ENCODE measurements at places on chromosomes 2 and 18.
A peak's percentile ranks its signal among the peaks of the same experiment; 100 is the strongest.

GRCh38 chr2:86211796-86212188 is 12.5 kb downstream of the MRPL35 start:
- DNase-seq = no peak

DNA sequence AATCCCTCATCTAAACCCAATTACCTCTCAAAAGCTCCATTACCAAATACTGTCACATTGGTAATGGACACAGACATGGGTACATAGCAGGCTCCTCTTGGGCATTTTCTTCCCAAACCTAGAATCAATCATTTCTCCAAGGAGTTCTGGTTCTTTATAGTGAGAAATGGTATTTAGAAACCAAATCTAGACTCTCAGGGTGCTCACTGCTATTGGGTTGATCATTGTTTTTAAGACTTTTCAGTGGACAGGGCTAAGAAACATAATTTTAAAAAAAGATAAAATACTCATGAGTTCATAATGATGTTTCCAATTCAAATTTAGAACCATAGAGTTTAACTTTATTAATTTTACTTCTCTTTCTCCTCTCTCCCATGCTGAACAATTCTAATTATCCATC is 9.4 kb upstream of the GLI2 start:
- no peak for DNase-seq

DNA sequence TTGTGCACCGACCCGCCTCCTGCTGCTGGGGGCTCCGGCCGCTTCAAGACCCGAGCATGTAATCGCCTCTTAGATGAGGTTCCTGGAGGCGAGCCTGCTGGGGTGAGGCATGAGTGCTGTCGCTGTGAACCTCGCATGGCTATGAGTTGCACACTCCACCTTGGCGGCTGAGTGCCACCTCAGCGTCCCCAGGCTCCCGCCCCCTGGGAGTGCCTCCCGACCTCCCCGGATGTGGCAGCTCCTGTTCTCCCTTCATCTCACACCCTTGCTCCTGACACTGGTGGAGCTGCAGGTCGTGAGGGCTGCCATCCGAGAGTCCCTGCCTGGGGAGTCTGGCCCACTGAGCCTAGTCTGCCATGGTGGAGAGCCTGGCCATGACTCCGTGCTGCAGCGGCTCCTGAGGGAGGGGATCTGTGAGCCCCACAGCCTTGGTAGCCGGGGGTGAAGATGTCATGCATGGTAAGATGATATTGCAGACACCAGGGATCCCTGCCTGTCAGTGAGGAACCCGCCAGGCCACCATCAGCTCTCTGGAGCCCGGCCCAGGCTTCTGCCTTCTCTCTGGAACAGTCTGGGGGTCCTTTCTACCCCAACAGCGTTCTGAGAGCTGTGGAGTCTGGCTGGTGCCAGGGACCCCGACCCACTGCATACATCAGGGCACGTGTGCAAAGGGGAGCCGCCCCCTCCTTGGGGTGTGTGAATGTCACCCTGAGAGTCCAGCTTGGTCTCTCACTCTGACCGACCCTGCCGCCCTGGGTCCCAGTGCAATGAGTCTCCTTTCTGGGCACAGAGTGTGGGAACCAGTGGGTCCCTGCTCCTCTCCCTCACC is 61.6 kb upstream of the HS6ST1 start:
- no peak for DNase-seq

GRCh38 chr2:180115675-180116074 is 108.6 kb upstream of the CWC22 start:
- no peak for DNase-seq

GRCh38 chr2:19560785-19561184 is 202.4 kb upstream of the OSR1 start:
- no peak for DNase-seq

DNA sequence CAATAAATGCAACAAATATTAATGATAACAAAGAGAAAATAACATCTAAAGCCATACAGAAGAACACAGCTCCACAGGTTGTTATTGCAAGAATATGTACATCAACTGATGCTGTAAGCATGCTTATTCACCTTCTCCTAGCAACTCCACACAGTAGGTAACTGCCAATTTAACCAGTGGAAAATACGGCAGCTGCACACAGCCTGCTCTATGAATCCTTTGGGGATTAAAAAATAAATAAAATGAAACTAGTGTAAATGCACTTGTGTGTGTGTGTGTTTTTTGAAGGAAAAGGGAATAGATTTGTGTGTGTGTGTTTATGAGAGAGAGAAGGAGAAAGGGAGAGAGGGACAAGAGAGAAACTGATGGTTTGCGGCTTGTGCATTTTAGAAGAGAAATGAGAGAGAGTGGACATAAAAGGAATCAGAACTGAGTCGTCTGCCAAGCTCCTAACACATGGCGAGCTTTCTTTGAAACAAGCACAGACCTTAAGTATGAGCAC is 96.2 kb upstream of the PDE1A start:
- no peak for DNase-seq

DNA sequence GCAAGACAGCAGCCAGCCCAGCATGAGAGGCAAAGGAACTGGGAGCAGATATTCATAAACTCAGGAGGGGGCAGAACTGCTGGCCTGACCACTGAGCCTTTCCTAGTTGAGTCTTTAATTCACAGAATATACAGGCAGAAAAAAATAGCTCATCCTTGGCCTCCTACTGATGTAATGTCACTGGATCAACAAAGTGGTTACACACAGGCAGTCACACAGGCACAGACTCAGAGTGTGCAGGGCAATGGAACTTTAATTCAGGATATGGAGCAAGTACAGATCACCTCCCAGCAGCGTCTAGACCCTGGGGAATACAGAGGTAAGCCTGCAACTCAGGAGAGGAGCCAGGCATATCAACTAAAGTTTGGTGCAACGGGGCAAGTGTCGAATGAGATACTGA is 75.4 kb downstream of the TNP1 start:
- DNase-seq = no peak

DNA sequence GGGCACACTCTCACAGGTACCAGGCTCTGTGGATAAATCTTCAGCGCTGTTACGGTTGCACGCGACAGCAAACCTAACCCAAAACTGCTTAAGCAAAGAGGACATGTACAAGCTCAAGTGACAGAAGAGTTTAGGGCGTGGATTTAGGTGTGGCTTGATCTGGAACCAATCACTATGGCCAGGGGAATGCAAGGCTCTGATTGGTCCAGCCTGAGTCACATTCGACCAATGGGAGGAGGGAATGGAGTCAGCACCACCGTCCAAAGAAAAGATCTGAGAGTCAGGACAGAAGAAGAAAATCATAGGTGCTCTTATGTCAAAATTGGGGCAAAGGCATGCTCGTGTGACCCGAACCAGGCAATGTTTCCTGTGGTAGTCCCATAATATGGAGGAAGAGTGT is 139.0 kb downstream of the TRIM43 start:
- no peak for DNase-seq

GRCh38 chr2:216849987-216850386 is 9.9 kb downstream of the TNP1 start:
- DNase-seq = peak; percentile 9

- no peak for DNase-seq
These were observed 65.4 kb downstream of the TRPM8 start for GRCh38 chr2:233982421-233983121.

GRCh38 chr2:210189452-210190138 is 18.4 kb upstream of the KANSL1L start:
- DNase-seq = no peak

- DNase-seq = no peak
These were observed 89.8 kb downstream of the ARHGAP28 start for GRCh38 chr18:6819332-6819731.

GRCh38 chr2:74593826-74594772 is 39.6 kb downstream of the DOK1 start:
- no peak for DNase-seq

- no peak for DNase-seq
These were observed 5.7 kb upstream of the DSC3 start for GRCh38 chr18:31048216-31048615.

- DNase-seq = no peak
These were observed 22.5 kb upstream of the UBE2F start for GRCh38 chr2:237944302-237944701.

DNA sequence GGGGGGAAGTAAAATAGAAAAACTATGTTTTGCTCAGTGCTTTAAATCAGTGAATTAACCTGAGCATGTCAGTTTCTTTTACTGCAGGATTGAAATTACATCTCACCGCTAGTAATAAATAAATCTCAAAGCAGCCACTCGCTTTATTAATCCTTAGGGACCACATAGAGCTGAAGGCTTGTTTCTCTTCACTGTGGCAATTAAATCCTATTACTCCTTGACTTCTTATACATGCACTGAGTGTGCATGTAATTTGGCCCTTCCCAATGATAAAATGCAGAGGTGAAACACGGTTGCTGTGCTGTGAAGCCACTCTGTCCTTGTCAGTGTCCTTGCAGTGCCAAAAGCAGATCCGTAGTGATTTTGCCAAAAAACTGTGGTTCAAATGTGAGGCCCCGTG is 77.1 kb upstream of the RBM44 start:
- DNase-seq = no peak

DNA sequence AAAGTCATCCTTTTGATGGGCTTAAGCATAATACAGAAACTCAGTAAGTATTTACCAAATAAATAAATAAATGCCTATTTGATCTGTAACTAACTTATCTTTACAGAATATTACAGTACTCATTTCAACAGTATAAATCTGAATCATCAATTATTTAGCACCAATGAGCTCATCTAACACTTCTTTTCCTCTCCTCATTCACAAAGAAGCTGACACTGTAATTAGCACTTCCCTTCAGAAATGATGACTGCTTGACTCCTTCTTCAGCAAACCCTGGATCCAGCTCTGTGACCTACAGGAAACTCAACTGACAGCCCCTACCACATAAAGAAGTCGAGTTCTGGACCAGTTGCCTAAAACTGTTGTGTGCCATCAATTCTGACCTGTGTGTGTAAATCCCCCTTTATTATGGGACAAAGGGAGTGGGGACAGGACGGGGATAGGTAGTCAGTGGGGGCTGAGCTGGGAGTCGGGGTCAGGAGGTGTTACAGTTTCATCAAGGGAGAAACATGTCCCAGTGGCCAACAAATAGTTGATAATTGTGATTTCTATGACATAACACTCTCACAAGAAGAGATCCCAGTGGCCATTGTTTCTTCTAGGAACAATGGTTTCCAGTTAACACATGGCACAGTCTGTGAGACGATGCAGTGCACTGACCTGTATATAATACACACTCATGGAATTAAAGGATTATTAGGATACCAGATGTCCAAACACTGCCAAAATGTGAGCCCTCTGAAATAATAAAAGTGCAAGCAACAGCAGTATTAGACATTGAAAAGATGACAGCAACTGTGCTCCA is 68.7 kb downstream of the STK39 start:
- no peak for DNase-seq

DNA sequence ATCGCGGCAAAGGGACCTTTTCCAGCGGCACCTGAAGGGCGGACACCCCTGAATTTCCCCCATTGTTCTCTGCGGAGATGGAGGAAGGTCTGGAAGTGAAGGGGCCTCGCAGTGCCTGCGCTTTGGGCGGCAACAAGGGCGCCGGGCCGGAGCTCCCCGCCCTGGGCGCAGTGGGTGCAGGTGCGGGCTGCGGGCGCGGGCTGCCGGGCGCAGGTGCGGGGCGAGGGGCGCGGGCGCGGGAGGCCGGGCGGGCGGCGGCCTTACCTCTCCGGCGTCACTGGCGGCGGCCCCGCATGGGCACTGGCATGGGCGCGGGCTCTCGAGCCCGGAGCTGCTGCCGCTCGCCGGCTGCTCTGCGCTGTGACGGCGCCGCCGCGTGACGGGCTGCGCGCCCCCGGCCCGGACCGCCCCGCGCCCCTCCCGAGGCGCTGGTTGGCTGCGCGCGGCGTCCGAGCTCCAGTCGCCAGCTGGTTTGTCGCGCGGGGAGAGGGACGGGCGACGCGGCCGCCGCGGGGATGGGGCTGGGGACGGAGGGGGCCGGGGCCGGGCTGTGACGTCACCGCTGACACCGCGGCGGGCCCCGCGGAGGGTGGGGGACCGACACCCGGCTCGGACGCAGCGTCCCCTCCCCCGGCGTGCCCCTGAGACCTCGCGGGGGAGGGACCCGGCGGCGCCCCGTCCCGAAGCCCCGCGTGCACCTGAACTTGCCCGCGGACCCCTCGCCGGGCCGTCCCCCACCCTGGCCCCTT is at the start of gene KIF1A:
TSS of gene KIF1A (minus strand) at position 362 of the 749 bp plus-strand sequence. CDS start 22,467 bp downstream, outside the sequence.
- DNase-seq = no peak

- no peak for DNase-seq
These were observed 263.5 kb upstream of the SIX2 start for GRCh38 chr2:45272549-45273265.

- no peak for DNase-seq
These were observed 129.2 kb upstream of the ERBB4 start for GRCh38 chr2:212667751-212668316.

DNA sequence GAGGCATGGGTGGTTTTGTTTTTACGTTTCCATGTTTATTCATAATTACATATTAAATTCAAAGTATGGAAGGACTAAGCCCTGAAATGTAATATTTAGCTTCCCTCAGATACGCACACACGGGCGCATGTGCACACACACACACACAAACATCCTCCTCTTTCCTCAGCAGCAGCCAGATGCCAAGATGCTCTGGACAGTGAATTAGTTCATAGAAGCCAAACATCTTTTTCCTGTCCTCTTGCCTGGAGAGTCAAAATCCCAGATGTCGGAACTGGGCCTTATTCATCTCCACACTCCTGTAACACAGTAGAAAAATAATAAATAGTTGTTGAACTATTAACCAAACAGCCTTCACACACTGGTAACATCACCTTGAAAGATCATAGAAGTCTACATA is 273.1 kb downstream of the SP3 start:
- no peak for DNase-seq

GRCh38 chr18:40553029-40553428 is 1402.0 kb upstream of the PIK3C3 start:
- DNase-seq = no peak

GRCh38 chr2:121386102-121386501 is 101.1 kb upstream of the TFCP2L1 start:
- DNase-seq = no peak

GRCh38 chr18:38611036-38611964 is 1045.7 kb upstream of the CELF4 start:
- DNase-seq = peak; percentile 10

- no peak for DNase-seq
These were observed 71.2 kb downstream of the PLB1 start for GRCh38 chr2:28567061-28567471.

DNA sequence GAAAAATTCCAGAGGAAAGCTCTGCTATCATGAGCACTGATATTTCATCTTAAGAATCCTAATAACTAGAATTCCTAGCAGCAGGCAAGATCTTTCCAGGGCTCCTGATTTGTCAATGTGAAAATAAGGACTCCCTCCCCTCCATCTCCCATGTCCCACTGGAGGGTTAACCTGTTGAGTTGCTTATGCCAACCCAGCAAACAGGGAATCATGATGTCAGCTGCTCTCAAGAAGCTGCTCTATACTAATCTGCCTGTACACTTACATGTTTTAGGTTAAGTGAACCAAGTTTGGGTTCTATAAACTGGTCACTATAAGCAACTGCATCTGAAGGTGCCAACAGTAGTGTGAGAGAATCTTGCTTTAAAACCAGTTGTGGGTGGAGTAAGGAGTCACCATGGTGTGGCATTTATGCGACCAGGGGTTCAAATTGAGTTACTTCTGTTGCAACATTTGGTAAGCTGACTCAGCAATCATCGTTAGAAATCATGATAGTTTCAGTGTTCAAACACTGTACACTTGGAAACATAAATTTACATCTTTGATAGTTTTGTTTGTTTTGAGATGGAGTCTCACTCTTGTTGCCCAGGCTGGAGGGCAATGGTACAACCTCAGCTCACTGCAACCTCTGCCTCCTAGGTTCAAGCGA is 53.4 kb downstream of the STK25 start:
- no peak for DNase-seq

- no peak for DNase-seq
These were observed 93.2 kb upstream of the CAB39 start for GRCh38 chr2:230619491-230619890.

Measured in activated CD4-positive, alpha-beta T cell treated with anti-CD3 and anti-CD28 coated beads, Interleukin-2, amount 50 U/mL, for 24 hours (primary cell).